Mesothelial cell of epicardium (in vitro differentiated cells): ENCODE measurements at places on chromosomes 11 and 22.

DNA sequence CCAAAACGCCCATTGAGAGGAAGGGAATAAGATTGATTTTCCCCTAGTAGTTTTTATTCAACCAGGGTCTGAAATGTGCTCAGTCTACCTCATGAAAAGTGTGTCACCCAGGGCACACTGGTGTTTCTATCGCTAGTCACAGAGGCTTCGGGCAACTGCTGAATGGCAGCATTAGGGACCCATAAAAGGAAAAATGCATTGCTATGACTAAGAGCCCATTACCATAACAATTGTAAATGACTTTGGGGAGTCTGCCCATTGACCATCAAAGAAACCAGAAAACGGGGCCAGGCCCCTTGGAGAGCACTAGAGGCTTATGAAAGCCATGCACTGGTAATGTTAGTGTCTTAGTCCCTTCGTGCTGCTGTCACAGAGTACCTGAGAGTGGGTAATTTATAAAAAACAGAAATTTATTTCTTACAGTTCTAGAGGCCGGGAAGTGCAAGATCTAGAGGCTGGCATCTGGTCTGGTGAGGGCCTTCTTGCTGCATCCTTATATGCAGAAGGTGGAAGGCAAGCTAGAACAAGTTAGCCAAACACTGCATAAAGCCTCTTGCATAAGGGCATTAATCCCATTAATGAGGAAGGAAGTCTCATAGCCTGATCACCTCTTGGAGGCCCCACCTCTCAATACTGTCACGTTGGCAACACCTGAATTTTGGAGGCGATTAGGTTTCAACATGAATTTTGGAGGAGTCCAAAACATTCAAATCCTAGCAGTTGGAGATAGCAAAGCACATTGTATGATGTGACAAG, 306.7 kb downstream of the ST3GAL4 start:
- DNase-seq, result no peak

GRCh38 chr22:35313311-35314121, 13.8 kb downstream of the TOM1 start:
- DNase-seq, result no peak

- no peak for DNase-seq
Observed at GRCh38 chr11:709109-709997, 3.3 kb downstream of the EPS8L2 start.

- DNase-seq, result no peak
Observed at GRCh38 chr22:43011079-43011478, 3.9 kb downstream of the PACSIN2 start.

DNA sequence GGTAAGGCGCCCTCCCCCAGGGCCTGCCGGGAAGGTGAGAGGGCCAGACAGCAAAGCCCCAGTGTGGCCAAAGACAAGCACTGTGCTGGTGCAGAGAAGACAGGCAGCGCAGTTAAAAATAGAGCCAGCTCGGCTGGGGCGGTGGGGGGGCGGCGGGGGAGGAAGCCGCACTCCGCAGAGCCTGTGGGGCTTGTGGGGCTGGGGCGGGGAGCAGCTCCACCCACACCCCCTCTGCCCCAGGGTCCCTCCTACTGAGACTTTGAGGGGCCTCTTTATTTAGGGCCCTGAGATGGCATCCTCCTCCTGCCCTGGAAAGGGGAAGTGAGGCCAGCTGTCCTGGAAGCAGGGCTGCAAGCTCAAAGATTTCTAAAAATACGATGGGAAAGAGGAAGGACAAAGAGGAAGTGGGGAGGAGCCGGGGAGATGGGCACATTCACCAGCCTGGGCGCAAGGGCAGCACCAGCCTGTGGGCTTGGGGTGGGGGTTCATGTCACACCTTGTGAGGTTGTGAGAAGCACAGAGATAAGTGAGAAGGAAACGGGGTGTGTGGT, 2.6 kb downstream of the CYTH4 start:
- DNase-seq, result no peak

DNA sequence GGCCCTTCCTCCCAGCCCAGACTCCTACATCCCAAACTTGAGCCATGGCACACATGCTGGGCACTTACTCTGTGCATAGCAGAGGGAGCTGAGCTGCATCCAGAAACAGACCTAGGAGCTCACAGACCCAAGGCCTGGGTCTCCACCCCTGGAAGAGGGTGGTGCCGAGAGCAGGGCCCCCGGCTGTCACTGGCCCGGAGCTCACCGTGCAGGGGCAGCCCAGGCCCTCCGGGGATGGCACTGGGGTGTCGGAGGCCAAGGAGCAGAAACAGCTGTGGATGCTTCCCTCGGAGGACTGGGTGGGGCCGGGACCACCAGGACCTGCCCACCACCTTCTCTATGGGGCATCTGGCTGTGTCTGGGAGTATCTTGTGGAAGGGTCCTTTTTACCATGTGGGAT, 4.3 kb upstream of the APOBEC3A start:
- DNase-seq, result no peak

DNA sequence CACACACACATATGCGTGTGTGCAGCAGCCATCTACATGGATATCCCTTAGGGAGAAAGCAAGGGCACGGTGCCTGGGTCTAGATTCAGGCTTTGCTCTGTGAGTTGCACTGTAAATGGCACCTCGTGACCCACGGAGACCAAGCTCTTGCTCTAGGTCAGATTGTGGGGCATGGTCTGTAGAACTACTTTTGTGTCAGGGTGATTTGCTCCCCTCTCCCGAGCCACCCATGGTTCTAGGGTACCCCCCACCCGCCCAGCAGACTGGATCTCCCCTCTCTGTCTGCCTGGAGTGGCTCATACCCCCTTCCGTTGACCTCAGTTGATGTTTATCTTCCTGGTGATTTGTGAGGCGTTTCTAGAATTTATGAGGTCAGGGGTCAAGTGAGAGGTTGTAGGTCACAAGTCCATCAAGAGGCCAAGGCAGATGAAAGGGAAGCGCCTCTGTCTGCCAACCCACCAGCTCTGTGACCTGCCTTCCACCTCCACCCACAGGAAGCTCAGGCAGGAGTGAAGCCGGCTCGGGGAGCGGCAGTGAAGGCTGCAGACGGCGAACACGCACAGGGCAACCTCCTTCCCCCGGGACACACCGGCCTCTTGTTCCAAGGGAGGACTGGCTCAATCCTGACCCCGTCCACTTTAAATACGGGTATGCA, 76.2 kb upstream of the TTLL12 start:
- no peak for DNase-seq

DNA sequence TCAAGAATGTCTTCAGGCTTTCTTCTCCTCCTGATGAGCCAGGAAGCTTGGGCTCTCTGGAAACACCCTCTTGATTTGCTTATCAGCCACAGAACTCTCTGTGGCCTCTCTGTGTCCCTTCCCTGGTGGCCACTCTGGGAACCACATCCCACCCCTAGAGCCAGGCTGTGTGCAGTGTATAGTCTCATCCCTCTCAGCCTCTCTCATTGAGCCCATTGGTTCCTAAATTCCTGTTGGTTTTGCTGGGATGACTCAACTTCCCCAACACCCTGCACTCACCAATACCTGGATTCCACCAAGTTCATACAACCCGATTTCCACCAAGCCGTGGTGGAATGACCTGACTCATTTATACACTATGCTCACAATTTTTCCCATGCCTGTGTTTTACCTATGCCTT, 5.2 kb downstream of the IRAG1 start:
- no peak for DNase-seq

DNA sequence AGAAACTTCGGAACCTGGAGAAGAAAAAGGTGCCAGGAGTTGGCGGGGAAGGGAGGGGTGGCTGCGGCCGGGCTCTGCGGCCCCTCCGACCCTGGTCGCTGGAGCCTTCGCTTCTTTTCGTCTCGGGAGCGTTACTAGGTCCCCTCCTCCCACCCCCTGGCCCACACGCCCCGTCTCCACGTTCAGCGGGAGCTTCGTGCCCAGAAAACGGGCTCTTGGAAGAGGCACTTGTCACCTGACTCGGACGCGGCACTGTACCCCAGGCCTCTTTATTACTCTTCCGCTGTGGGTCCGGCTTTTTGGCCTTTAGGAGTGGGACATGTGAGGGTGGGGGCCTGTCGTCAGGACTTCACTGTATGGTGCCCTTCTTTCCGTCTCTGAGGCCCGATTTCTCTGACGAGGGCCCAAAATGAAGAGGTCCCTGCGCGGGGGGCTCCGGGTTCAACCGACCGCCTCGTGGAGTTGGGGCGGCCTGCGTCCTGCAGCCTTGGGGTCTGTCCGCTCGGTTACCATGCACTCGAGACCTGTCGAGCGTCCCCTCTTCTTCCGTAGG, 1.2 kb downstream of the CAPRIN1 start:
- DNase-seq, result no peak

DNA sequence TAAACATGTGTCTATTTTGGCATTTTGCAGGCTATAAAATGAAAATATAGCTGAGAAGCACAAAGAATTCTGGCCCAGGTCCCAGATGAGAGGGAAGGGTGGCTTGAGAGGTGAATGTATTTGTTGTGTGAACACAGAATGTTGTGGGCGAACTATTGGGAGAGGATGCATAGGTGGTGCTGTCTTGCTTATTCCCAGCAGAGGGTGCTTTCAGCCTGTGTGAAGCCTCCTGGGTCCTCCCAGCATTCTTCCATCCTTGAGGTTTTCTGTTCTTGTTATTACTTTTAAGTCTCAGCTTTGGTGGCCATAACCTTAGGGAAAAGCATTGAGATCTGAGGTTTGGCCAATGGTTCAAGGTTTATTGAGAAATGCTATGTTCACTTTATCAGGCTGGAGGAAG, 108.7 kb upstream of the SNX19 start:
- no peak for DNase-seq

- DNase-seq, result peak; percentile 12
Observed at GRCh38 chr22:48717883-48718817, 1109.5 kb downstream of the BRD1 start.

- no peak for DNase-seq
Observed at GRCh38 chr11:92728628-92729027, 240.8 kb upstream of the MTNR1B start.

DNA sequence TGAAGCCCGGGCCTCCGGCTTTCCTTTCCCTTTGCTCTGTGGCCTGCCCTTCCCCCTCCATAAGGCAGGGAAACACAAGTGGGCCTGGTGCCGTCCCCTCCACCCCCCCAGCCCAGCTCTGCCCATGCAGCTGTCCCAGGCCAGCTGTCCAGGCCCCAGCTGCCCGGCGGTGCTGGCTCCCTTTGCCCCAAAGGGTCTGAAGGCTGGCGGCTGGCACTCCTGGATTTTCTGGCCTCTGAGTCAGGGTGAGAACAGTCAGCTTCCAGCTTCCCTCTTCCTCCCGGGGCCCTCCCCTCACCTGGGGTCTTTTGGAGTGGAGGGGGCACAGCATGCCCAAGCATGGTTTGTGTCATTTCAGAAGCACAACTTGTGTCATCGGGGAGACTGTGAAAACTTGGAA, 27.8 kb downstream of the CD82 start:
- DNase-seq, result no peak

- no peak for DNase-seq
Observed at GRCh38 chr11:90779098-90779497, 556.2 kb upstream of the CHORDC1 start.

DNA sequence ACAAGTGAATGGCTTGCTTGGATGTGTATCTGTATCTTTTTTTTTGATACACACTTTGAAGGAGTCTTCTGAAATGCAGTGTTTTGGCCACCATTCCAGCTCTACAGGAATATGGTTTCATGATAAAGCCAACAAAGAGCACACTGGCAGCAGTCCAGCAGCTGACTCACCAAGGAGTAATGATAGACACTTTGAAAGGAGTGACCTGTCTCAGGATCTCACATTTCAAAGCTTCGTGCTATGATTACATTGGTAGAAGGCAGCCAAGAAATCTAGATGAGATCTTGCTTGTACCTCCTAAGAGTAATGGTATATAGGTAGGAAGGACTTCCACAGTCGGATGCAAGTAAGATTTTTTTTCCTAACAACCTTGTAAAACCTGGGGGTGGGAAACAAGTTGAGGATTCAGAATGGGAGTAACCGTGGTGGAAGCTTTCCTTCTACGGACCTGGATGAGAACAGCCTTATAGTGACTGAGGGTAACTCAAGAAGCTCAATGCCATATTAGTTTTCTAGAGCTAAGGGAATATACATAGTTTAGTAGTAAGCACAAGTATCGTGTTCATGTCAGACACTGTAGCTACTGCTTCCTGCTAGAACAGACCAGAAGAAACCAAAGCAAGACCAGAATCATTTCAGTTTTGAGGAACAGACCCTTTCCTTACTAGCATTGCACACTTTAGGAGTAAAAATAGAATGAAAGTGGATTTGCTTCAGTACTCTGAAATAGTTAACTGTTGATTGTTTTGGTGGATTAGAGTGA, 25.0 kb downstream of the MTMR3 start:
- peak; percentile 78 for DNase-seq

GRCh38 chr22:35376728-35377472, 4.0 kb upstream of the HMOX1 start:
- peak; percentile 58 for DNase-seq

DNA sequence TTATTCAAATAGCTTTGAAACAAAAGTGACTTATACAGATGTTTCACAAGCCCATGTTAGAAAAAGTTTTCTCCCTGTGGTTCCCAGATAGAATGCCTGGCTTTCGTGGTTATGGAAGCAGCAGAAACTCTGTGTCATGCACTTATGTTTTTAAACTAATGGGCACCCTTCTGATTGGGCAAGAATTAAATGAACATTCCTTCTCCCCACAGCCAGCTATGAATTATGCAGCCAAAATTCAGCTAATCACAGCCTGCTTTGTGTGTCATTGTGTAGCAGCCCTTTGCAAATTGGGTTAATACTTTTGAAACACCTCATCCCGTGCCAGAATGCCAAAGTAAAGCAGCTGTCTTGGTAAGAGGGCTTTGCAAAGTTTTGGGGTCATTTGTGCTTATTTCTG, 46.9 kb downstream of the PANX1 start:
- no peak for DNase-seq
